ENCODE measurements at places on chromosomes 6 and 20. TPM values are rescaled to one million over a fixed set of nuclear protein-coding genes. Genes with fewer than 3 reads are reported as not detected.

The GFRAL gene
- not detected for total RNA-seq

GRCh38 chr6:151403919-151404308 is 12.6 kb upstream of the ZBTB2 start:
- no peak for DNase-seq

- no peak for DNase-seq
Observed at GRCh38 chr6:12944001-12944400, 227.4 kb downstream of the PHACTR1 start.

DNA sequence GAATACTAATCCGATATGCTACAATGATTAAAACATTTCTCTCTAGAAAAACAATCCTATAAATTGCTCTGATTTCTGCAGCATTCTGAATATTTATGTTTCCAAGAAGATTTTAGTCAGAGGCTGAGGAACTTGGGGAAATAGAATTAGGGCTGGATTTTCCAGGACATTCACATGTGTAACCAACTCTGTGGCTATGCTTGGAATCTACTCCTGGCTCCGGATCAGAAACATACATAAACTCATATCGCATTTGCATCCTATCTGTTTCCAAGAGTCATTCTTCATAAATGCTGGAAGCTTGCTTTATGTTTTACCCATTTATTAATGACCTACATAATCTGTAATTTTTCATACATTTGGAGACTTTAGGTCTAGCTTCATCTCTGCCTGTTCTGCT is 459.9 kb upstream of the MARCKS start:
- peak; percentile 50 for DNase-seq

GRCh38 chr20:13772529-13772928 is 12.2 kb downstream of the ESF1 start:
- DNase-seq, result no peak

- no peak for DNase-seq
Observed at GRCh38 chr20:33183312-33183711, 15.4 kb downstream of the BPIFA2 start.

GRCh38 chr6:110310861-110311446 is 47.2 kb downstream of the METTL24 start:
- no peak for DNase-seq

- DNase-seq, result peak; percentile 89
Observed at GRCh38 chr6:26571592-26572296, 25.0 kb upstream of the ABT1 start.
